Esophagus muscularis mucosa (tissue), 4 donors: ENCODE measurements at places on chromosomes 3 and 15. TPM values are rescaled to one million over a fixed set of nuclear protein-coding genes. Genes with fewer than 3 reads are reported as not detected.

DNA sequence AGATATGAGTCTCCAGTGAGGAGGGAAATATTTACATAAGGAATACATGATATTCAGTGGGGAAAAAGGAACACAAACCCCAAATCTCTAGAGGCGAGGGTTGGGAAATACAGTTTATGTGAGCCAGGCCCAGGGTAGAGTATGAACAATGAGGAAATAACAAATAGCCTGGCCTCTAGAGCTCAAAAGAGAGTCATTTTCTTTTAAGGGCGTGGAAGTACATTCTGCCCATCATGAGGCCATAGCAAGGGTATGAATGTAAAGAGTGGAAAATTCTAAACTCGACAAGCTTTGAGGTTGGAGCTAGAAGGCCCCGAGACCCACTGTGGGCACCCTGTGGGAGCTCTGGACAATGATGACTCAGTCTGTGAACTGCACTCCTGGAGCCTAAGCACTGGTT is 27.8 kb upstream of the IGF2BP2 start:
- no peak for DNase-seq

SPSB4 gene
- total RNA-seq = 0.50 TPM

WDR93 gene
- total RNA-seq = 0.17 TPM

ATP13A4 gene
- total RNA-seq = 0.17 TPM

GRCh38 chr15:93170329-93170728 is 81.3 kb upstream of the RGMA start:
- DNase-seq = no peak

ABI3BP gene
- total RNA-seq = 67.3 TPM

GRCh38 chr3:144810160-144810559 is 838.5 kb downstream of the DIPK2A start:
- no peak for DNase-seq

SPTSSB gene
- total RNA-seq = not detected

RFTN1 gene
- total RNA-seq = 125 TPM
